ENCODE measurements at places on chromosomes 1 and 21.
A peak's percentile ranks its signal among the peaks of the same experiment; 100 is the strongest.

GRCh38 chr1:65378247-65378946 is 42.1 kb upstream of the LEPR start:
- DNase-seq = no peak

DNA sequence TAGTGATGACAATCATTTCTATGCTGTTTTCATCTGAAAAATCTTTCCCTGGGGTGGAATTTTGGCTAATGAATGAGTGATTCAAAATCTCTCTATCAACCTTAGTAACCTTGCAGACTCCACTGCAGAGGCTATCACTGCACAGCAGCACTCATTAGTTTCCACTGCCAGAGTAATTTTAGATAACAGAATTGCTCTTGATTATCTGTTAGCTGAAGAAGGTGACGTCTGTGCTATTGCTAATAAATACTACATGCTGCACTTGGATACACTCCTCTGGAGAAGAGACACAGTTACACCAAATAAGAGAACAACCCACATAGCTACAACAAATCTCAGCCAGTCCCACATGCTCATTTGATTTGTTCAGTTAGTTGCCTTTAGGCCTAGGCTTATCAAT is 1348.4 kb downstream of the NCAM2 start:
- no peak for DNase-seq

DNA sequence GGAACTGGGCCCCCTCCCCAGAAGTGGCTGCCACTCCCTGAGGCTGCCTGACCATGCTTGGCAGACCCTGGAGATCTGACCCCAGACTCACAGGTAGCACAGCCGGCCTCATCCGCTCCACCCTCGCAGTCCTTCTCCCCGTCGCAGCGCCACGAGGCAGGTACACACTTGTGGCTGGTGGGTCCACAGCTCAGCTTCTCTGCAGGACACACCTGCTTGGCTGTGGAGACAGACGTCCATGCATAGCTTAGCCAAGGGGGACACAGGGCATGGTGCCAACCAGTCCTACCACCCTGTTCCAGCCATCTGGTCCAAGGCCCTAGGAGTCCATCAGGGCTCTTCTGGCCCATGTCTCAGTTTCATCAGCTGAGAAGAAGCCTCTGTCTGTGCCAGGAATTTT is 42.2 kb upstream of the MAGOH start:
- no peak for DNase-seq

DNA sequence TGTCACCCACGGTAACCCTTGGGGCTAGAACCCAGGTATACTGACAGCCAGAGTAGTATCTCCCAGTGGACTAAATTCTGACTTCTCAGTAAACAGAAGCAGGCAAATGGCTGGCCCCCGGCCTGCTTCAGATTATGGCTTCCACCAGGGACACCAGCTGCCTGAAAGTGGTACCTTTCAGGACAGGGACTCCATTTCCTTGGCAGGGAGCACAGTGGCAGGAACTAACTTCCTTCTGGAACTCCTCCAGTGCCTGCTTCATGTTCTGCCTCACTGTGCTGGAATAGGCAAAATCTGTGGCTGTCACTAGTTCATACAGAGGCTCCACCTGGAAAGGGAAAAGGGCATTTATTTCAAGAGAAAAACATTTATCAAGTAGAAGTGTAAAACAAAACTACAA is 32.7 kb downstream of the C8B start:
- no peak for DNase-seq

DNA sequence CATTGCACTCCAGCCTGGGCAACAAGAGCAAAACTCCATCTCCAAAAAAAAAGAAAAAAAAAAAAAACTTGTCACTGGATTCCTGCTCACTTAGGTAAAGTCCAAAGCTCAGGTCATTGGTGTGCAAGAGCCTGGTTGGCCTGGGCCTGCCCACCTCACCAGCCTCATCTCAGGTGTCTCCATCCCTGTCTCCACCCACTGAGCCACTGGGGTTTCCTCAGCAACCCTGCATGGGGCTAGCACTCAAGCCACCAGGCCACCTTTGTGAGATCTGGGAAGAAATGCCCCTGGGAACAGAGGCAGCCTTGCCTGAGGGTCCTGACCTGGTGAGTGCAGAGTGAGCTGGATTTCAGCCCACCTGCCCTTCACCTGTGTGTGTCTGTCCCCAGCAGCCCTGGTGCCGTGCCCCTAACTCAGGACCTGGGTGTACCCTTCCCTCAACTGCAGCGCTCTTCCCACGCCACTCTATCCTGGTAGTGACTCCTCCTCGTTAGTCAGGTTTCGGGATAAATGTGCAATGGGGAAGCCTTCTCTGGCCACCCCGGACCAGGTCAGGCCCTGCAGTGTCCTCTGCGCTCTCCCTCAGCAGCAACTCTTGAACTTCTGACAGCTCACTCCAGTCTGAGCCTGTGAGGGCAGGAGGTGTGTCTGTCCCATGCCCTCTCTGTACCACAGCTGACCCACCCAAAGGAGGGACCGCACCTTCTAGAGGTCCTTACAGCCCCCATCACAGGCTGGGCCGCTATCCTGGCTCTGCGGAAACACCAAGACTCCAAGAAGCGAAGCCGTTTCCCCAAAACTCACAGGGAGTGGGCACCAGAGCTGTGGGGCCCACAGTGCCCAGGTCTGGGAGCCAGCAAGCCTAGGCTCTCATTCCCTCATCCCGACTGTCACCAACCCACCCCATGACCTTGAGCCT is 3.3 kb downstream of the PDZK1IP1 start:
- no peak for DNase-seq

DNA sequence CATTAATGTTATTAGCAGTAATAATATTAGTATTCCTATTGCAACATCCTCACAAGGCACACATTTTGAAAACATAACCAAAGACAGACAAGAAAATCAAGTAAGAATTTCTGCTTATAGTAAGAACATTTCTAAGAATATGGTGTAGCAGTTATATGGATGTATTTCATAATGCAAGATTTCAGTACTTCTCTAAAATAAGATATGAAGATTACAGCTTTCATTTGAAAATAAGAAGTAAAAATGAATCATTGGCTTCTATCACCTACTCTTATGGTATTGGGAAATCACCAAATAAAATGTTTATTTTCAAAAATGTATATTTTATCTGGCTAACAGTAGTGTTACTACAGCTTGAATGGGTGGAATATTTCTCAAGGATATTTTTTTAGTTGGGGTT is 103.8 kb upstream of the USP25 start:
- no peak for DNase-seq

GRCh38 chr1:37098237-37098636 is 63.9 kb upstream of the GRIK3 start:
- DNase-seq = peak; percentile 77

GRCh38 chr21:14306126-14306907 is 76.6 kb downstream of the HSPA13 start:
- DNase-seq = no peak

DNA sequence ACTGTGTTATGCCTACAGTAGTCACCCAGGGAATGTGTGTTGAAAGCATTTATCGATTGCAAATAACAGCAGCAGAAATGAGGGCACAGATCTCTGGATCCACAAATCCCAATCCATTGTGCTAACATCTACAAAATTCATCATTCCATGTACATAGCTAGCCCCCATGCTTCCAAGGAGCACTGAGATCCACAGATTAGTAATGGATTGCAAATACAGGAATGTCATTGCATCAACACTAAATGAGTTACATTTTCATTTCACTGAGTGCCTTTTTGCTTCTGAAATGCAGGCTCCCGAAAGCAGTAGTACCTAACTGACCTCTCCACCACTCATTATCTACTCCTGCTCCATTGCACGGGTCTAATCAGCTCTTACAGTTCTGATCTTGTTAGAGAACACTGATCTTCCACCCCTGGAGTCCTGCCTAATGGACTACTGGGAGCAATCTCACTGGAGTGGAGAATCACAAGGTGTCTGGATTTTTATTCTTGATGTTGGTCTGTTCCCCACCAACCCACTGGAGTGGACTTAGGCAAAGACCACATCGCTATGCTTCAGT is 30.5 kb downstream of the ASTN1 start:
- no peak for DNase-seq
